NK-92 treated with Interleukin-12 subunit alpha and Interleukin-12 subunit beta, amount 100 ng/mL, for 24 hours (cell line): ENCODE measurements at places on chromosomes 4 and X.

DNA sequence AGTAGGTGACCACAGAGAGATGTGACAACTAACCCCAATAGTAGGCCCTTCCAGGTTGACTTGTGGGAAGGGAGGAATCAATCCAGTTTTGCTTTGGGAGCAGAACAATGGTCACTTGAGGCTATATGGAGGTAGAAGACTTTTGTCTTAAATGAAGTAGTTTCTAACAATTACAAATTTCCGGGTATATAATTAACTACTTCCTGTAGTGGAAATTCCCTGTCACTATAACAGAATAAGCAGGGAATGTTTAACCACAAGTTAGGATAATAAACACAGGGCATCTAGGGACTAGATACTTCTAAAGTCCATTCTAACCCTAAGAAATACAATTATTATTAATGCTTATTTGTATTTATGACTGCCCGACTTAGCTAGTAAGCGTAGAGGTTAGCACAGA is 99.0 kb upstream of the TRPC3 start:
- DNase-seq = no peak

DNA sequence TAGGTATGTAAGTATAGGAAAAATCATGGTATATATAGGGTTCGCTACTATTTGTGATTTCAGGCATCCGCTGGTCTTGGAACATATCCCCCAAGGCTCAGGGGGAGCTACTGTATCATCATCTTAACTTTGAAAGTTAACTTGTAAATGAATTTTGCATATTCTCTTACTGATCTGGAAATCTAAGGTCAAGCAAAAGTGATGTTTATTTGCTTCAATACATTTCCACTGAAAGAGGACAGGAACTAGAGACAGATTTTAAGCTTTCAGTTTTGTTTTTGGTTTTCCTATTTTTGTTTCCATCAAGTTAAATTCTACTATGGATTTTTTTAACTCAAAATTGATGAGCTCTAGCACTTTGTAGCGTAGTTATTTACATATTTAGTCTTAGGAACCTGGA is 56.2 kb downstream of the NAF1 start:
- DNase-seq = no peak

DNA sequence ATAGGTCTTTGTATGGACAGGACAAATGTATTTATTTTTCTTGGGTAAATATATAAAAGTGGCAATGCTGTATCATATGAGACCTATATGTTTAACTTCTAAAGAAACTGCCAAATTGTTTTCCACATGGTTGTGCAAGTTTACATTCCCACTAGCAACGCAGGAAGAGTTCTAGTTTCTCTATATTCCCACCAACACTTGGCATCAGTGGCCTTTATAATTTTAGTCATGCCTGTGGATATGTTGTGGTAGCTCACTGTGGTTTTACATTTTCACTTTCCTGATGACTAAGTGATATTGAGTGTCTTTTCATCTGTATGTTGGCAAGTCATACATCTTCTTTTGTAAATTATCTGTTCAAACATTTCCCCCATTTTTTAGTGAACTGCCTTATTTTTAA is 126.0 kb downstream of the EMCN start:
- no peak for DNase-seq

DNA sequence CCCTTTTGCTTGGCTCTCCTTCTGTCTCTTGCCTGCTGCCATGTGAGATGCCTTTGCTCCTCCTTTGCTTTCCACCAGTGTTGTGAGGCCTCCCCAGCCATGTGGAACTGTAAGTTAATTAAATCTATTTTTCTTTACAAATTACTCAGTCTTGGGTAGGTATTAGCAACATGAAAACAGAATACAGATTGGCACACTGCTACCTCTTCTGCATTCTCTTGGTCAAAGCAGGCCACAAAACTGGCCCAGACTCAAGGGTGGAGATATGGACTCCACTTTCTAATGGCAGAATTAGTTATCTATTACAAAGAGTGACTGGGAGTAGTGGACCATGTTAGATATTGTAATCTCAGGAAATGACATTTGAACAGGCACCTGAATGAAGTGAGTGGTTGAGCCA is 21.5 kb upstream of the CCDC149 start:
- no peak for DNase-seq

- no peak for DNase-seq
Observed at GRCh38 chrX:150355913-150356312, 7.2 kb upstream of the MAMLD1 start.

DNA sequence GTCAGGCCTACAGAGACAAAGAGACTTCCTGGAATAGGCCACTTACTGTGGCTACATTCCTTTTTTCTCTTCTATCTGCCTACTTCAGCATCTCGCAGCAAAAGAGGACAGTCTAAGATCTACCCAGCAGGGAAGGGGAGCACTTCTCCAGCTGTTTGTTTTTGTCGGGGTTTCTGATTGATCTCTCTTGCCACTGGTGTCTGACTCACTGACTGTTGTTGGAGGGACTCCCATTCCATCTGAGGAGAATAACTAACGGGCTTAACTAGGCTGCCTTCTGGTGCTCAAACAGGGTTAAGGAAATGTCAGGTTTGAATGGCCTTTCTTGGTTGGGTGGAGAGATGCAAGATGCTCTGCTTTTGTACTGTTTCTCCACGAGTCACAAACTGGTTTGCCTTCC is 100.2 kb upstream of the TMEM164 start:
- no peak for DNase-seq

DNA sequence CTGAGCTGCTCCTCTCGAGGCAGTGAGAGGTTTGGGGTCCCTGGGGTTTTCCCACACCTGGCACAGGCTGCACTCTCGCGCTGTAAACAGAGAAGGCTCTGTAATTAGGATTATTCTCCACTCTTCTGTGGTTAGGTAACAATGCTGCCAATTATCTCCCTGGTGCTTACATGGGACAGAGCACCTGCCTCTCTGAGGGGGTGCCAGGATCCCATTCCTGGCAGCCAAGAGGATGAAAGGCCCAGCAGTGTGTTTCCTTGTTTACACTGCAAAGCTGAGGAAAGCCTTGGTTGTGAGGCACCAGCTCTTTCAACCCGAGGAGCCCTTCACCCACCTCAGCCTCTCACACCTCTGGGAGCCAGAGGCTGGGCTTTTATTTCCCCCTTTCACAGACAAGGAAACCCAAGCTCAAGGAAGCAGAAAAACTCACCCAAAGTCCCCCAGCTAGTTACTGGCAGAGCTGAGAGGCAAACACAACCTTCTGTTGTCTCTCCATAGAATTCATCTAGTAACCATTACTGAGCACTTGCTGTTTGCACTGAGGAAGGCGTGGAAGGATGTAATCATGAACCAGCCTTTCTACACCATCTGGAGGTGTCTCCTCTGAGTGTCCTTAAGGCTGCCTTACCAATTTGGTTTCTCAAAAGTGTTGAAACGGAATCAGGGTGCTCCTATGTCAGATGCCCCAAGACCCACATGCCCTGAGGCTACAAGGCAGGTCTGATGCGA is 39.7 kb upstream of the PROM1 start:
- DNase-seq = no peak

DNA sequence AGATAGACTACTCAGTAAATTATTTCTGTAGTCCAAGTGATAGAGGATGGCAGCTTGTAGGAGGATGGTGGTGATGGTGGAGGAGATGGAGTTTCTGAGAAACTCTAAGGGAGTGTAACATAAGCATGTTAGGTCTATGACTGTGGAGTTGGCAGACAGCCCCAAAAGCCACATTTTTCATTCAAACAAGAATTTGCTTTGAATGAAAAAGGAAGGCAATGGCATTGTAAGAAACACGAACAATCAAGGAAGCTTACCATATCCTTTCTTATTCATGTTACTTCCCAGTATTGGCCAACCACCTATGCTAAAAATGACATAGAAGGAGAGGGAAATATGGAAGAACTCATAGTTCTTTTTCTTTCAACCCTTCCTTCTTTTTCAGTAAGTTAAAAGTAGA is 18.7 kb upstream of the SEC24B start:
- DNase-seq = no peak

DNA sequence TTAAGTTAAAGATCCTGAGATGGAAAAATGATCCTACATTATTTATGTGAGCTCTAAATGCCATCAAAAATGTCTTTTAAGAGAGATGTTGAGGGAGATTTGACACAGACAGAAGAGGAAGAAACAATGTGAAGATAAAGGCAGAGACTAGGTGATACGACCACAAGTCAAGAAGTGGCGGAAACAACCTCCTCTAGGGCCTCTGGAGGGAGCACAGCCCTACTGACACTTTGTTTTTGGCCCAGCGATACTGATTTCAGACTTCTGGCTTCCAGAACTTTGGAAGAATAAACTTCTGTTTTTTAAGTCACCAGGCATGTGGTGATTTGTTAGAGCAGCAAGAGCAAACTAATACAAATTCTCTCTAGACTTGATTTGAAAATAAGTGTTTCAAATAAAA is 1216.1 kb downstream of the FSTL5 start:
- DNase-seq = no peak

GRCh38 chr4:993111-994029 is at the start of gene SLC26A1:
TSS of gene SLC26A1 (minus strand) at chr4:993404. CDS start at chr4:991703, 1,701 bp downstream.
- DNase-seq = no peak
